Upper lobe of right lung (tissue), 1 donor: ENCODE measurements at places on chromosomes 6 and 20. TPM values are rescaled to one million over a fixed set of nuclear protein-coding genes. Genes with fewer than 3 reads are reported as not detected.

RUNX2 gene
- 4.6 TPM for total RNA-seq

RMND1 gene
- 19.5 TPM for total RNA-seq

PLA2G7 gene
- total RNA-seq: 38.8 TPM

POPDC3 gene
- 1.9 TPM for total RNA-seq

RRAGD gene
- 44.0 TPM for total RNA-seq

C20orf202 gene
- total RNA-seq: 0.64 TPM

C20orf144 gene
- total RNA-seq: 0.23 TPM

ARFGEF2 gene
- 37.9 TPM for total RNA-seq

MOG gene
- total RNA-seq: not detected
